ENCODE measurements at places on chromosomes 16 and 17.

- DNase-seq, result no peak
Observed at GRCh38 chr17:82475458-82475857, 16.9 kb downstream of the NARF start.

DNA sequence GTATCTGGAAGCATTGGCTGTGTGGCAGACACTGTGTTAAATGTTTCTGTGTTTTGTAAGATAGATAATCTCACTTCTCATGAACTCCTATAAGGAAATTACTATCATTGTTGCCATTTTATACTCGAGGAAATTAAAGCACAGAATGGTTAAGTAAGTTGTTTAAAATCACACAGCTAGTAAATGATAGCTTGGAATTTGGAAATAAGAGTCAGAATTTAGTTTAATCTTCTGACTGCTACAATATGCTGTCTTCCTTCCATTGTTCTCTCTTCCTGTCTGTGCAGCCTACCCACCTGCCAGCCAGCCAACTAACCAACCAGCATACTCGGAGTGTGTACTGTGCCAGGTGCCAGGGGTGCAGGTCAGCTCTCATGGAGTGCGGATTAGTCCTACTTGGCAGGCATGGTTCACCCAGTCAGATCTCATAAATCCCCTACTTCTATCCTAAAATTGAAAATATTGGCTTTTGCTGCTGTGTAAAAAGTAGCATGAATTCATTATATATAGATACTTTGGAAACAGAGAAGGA is 79.9 kb upstream of the LGALS9 start:
- DNase-seq, result no peak

DNA sequence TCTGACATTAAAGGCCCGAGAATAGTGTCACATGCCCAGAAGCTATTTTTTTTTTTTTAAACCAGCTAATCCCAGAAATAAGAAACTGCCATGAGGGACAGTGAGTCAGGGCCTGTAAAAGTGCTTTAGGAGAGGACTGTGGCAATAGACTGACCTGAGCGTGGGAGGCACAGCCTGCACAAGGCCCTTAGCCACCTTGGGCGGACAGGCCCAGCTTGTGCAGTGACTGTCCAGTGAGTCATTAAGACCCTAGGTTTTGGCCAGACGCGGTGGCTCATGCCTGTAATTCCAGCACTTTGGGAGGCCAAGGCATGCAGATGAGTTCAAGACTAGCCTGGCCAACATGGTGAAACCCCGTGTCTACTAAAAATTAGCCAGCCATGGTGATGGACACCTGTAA is 343.0 kb upstream of the ZFHX3 start:
- no peak for DNase-seq

- no peak for DNase-seq
Observed at GRCh38 chr16:82265809-82266208, 95.8 kb upstream of the MPHOSPH6 start.

- DNase-seq, result peak; percentile 40
Observed at GRCh38 chr16:48082516-48082915, 73.3 kb downstream of the ABCC12 start.

- no peak for DNase-seq
Observed at GRCh38 chr16:53121661-53122060, 66.9 kb downstream of the CHD9 start.

DNA sequence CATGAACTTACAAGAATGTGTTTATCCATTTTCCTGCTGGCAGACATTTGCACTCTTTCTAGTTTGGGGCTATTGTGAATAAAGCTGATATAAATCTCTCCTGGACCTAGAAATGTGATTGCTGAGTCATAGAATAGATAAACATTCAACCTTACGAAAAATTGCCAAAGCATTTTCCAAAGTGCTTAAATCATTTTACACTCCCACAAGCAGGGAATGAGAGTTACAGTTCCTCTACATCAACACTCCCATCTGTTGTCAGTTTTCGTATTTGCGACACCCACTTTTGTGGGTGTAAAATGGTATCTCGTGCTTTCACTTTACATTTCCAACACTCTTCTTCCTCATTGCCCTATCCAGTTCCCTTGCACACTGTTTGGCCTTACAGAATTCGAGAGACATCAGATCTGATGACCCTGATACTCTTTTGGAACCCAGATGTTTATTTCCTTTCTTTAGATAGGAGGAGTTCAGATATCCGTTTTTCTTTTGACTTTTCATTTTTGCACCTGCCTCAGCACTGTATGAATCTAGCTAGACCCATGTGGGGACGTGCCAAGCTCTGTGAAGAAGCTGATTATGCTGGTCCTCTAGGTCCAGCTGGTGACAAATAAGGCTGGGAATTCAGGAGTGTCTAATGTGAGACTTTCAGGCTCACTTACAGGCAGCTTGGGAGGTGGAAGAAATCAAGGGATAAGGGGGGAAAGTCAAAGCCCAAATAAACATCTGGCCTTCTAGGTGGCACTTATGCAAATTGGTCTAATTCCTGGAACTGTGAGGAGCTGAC is 14.0 kb downstream of the SOX9 start:
- DNase-seq, result no peak

DNA sequence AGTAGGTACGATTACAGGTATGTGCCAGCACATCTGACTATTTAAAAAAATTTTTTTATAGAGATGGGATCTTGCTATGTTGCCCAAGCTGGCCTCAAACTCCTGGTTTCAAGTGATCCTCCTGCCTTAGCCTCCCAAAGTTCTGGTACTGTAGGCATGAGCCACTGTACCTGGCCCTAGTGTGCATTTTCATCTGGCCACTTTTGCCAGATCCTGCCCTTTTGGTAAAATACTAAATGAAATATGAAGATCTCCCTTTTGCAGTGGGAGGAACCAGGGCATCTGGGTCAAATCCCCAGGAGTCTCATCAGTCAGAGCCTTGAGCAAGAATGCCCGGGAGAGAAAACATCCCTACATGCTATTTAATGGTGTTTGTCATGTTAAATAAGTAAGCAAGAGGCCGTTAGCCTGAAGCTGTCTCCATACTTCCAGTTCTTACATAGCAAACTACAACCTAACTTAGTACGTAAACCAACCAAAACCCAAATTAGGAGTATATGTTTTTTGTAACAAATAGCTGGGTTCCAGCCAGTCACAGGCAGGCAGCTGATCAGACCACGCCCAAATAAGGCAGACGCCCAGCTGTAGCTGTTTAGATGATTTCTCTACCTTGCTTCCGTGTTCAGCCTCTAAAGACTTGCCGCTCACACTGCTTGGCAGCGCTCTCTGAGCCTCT is 46.5 kb upstream of the CLEC18A start:
- DNase-seq, result no peak

DNA sequence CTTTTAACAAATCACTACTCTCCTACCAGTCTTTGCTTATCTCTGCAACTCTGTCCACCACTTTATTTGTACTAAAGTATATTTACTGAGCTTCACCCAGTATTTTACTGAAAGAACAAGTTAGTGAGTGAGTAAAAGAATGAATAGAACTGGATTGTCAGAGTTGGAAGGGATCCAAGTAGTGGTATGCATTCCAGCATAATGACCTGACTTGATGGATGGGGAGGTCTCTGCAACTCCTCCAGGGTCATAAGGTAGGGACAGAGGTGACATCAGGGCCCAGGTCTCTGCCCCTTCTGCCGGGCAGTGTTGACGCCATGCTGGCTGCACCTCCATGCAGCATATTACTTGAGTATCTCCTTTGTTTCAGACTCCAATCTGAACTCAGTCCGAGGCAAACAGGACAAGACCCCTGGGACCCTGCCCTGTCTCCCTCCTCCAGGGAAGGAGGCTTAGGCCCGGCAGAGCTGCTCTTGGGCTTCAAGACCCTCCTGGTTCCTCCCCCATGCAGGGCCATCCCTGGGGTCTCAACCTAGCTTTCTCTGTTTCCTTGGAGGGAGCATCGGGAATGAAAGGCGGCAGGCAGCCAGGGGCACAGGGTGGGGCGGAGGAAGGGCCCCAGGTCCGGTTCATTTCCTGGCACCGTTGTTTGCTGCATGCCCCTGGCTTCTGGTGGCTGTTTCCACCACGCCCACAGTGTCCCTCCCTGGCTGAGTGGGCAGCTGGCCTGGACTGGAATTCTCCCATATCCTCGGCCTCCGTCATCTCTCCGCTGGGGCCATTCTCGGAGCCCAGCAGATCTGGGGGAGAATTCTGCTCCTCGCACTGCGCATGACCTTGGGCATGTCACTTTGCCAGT is 12.4 kb upstream of the ITGA3 start:
- DNase-seq, result no peak

- DNase-seq, result no peak
Observed at GRCh38 chr17:64064331-64064730, 43.9 kb upstream of the ICAM2 start.

DNA sequence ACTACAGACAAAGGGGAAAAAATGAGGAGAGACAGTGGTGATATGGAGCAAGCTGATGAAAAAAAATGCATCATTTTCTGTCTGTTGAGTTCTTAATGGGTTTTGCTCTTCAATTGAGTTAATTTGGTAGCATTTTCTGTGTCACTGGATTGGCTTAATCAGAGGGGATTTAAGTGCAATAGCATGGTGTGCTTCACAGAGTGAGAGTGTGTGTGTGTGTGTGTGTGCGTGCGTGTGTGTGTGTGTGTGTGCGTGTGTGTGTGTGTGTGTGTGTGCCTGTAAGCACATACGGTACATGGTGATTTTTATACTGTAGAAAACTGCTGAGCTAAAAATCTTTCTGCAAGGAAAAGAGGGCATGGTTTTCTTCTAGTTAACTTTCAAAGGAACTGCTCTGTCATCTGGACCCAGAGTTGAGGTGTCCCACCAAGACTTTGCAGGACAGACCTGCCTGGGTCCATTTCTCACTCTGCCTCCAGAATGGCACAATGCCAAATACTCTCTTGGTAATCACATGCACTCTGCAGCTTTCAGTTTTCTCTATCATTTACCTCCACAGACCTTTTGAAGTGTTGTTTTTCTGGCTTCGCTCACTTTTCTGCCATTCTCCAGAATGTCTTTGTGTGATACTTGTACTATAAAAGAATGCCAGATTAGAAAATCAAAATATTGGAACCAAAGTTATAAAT is 952.6 kb upstream of the SOX9 start:
- no peak for DNase-seq

- no peak for DNase-seq
Observed at GRCh38 chr16:7083096-7083495, 249.5 kb upstream of the RBFOX1 start.

GRCh38 chr17:42129109-42129837 is 6.7 kb downstream of the HSPB9 start:
- DNase-seq, result no peak

DNA sequence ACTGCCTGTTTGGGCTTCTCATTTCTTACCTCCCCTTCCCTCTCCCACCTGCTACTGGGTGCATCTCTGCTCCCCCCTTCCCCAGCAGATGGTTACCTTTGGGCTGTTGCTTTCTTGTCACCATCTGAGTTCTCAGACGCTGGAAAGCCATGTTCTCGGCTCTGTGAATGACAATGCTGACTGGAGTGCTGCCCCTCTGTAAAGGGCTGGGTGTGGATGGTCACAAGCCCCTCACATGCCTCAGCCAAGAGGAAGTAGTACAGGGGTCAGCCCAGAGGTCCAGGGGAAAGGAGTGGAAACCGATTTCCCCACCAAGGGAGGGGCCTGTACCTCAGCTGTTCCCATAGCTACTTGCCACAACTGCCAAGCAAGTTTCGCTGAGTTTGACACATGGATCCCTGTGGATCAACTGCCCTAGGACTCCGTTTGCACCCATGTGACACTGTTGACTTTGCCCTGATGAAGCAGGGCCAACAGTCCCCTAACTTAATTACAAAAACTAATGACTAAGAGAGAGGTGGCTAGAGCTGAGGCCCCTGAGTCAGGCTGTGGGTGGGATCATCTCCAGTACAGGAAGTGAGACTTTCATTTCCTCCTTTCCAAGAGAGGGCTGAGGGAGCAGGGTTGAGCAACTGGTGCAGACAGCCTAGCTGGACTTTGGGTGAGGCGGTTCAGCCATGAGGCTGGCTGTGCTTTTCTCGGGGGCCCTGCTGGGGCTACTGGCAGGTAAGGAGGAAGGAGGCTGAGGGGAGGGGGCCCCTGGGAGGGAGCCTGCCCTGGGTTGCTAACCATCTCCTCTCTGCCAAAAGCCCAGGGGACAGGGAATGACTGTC is at the start of gene CD68:
CD68 (plus strand) TSS at position 638 of the 833 bp plus-strand sequence; CDS start at position 678, 40 bp downstream.
- DNase-seq, result peak; percentile 63

DNA sequence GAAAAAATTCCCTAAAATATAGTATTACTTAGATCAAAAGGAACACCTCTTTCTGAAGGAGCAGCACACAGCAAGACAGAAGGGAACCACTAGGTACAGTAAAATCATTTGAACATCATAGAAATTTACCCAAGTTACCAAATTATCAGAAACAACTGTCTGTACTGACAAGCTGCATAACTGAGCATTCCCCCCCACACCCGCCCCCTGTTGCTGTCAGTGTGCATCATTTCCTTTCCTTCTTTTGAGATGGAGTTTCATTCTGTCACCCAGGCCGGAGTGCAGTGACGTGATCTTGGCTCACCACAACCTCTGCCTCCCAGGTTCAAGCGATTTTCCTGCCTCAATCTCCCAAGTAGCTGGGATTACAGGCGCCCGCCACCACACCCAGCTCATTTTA is 120.7 kb downstream of the TRIM37 start:
- DNase-seq, result no peak

DNA sequence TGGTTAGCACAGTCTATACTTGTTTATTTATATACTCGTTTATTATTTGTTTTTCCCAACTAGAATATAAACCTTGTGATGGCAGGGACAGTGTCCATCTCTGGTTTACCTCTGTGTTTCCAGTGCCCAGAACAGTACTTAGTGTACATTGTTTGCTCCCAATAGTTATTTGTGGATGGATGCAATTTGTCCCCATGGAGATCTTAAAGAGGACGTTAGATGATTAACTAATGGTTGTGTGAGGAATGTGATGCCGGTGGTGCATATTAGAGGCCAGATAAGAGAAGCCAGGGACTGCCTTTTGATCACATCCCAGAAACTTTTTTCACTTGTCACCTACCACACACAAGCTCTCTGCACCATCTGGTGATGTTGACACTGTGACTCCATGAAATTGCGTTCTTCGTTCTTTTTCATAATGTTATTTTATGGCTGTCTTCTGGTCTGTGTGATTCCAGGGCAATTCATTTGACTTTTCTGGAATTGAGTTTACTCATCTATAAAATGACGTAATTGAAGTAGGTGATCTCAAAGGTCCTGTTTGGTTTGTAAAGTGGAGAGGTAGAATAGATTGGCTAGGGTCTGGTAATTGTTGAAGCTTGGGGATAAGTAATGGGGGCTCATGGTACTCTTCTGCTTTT is 1.2 kb downstream of the COX10 start:
- DNase-seq, result no peak

DNA sequence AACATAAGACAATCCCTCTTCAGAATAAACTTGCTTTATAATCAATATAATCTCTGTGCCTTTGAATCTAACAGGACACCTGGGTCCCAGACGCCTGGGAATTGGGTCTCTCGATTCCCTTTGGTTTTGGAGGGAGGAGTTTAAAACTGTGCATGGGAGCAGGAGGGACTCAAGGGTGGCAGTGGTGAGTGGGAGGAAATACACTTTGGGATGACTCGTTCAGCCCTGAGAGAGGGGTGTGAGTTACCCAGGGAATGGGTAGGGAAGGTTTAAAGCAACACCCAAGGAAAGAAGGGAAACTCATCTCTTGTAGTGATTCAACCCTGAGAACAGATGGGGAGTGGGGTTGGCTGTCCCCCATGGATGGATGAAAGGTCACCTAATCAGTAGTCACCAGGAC is 1.6 kb downstream of the RANGRF start:
- no peak for DNase-seq

- no peak for DNase-seq
Observed at GRCh38 chr17:77204536-77204935, 63.8 kb downstream of the SEC14L1 start.

GRCh38 chr16:69176033-69176800 is 10.7 kb upstream of the SNTB2 start:
- no peak for DNase-seq

- peak; percentile 57 for DNase-seq
Observed at GRCh38 chr16:87918338-87918737, 18.0 kb downstream of the CA5A start.
